ENCODE measurements at places on chromosomes 6 and 20.
A peak's percentile ranks its signal among the peaks of the same experiment; 100 is the strongest.

- DNase-seq = peak; percentile 83
These were observed 682 bp downstream of the BRD2 start for GRCh38 chr6:32968867-32969684.

DNA sequence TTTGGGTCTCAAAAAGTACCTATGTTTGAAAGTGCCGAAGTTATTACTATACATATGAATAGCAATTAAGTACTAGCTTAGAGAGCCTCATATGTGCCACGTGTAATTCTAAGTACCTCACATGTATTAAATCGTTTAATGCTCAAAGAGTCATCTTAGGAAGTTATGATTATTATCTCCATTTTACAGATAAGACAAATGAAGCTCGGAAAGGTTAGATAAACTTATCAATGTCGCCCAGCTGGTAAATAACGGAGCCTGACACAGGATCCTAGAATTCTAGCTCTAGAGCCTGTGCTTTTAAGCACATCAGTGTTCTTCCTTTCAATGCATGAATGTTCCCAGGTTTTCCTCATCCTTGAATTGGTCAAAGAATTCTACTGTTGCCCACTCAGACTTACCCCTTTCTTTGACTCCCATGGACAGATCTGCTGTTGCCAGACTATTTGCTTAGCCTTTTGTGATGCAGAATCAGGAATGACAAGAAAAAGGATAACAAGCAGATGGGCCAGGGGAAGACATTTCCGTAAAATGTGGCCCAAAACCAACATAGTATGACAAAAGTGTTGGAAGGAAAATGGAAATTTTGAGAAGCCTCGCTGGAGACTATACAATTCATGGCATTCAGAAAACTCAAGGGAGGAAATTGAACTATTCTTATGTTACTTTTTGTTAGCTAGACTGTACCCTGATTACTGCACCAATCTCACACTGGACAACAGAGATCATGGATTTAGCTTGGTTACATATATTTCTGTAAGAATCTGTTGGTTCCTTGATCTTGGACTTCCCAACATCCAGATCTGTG lies 237.1 kb upstream of the CITED2 start:
- DNase-seq = peak; percentile 21

GRCh38 chr6:109379711-109380110 lies 2.6 kb downstream of the CD164 start:
- DNase-seq = no peak

DNA sequence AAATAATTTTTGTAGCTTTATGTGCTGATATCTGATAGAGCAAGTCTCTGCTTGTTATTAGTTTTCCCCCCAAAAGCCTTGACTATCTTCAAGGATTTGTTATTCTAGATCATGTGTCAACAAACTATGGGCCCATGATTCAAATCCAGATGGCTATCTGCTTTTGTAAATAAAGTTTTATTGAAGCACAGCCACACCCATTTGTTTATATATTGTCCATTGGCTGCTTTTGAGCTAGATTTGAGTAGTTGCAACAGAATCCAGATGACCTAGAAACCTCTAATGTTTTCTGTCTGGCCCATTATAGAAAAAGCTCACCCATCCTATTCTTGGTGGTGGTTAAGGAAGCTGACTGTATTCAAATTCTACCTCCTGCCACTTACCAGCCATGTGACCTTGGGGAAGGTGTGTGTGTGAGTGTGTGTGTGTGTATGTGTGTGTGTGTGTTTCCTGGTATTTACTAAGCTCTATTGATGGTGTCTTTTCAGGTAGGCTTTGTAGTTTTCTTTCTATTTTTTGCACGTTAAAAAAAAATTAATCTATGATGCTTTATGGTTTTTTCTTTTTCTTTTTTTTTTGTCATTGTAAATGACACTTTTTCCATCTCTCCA lies 1.3 kb upstream of the GTSF1L start:
- no peak for DNase-seq

GRCh38 chr6:4732691-4733315 lies 43.4 kb upstream of the CDYL start:
- DNase-seq = peak; percentile 93

DNA sequence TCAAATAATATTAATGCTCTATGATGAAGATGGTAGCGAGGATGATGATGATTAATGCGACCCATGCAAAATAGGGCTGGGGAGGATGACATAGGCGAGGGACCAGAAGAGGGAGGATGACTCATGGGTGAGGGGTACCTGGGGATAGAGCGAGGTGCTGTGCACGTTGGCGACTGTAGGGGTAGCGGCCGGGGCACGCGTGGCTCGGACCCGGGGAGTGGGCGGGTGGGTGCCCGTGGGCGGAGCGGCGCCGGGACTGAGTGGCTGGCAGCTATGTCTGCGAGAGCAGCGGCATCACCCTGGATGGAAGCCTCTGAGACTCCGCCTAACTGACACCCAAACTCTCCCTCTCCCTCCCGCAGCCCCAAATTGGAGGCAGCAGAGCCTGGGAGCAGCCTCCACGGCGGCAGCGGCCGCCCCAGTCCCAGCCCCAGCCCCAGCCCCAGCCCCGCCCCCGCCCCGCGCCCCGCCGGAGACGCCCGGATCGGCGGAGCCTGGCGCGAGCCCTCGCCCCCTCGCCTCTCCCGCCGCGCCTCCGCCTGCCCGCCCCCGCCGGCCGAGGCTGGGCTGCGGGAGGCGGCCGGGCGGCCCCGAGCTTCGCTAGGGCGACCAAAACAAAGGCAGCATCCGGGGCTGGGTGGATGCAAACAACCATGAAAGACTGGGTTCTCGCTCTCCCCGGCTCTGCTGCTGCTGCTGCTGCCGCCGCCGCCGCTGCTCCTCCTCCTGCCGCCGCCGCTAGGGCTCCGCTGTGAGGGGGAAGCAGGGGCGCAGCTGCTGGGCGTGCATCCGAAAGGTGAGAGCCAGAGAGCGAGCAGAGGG lies at the start of gene RIMS1:
Gene RIMS1 (plus strand): TSS at position 367 of the 822 bp plus-strand sequence. CDS start 474 bp downstream, outside the sequence.
- peak; percentile 58 for DNase-seq

- DNase-seq = no peak
These were observed 21.7 kb downstream of the GFOD1 start for GRCh38 chr6:13465734-13466133.

- no peak for DNase-seq
These were observed 73.8 kb downstream of the SASH1 start for GRCh38 chr6:148416330-148416965.

- DNase-seq = no peak
These were observed 51.9 kb upstream of the TPD52L1 start for GRCh38 chr6:125101631-125102030.

DNA sequence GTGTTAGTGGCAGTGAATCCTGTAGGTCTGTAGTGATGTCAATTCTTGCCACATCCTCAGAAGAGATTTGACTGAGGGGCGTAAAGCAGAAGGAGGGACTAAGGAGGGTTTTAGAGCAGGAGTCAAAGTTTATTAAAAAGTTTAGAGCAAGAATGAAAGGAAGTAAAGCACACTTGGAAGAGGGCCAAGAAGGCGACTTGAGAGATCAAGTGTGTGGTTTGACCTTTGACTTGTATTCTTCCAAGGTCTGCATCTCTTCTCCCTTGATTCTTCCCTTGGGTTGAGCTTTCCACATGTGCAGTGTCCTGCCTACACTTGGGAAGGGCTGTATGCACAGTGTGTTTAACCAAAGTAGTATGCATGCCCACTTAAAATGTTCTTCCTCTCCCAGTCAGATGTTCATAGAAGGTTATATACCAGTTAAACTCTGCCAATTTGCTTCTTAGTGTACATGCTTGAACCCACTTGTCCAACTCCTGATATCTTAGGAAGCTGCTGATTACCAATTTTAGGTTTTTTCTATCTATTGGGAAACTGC lies 627.6 kb downstream of the MMUT start:
- DNase-seq = no peak

DNA sequence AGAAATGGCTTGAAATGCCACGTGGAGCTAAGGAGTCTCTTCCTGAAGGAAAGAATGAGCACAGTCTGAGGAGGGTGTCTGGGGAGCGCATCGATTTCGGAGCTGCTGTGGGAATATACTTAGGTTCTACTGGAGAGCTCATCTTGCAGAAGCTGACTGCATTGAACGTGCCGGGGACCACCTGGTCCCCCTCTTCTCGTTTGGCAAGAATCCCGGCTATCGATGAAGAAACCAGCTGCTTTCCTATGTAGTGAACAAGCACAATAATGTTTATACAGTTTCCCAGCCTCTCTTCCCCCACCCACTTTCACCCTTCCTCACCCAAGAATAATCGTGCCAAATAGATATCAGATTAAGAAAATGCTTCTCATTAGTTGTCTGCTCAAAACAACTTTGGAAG lies 242.5 kb downstream of the PACRG start:
- no peak for DNase-seq

GRCh38 chr6:912871-913835 lies 220.2 kb upstream of the EXOC2 start:
- DNase-seq = peak; percentile 63

GRCh38 chr6:106055489-106055888 lies 30.6 kb upstream of the PRDM1 start:
- DNase-seq = no peak

DNA sequence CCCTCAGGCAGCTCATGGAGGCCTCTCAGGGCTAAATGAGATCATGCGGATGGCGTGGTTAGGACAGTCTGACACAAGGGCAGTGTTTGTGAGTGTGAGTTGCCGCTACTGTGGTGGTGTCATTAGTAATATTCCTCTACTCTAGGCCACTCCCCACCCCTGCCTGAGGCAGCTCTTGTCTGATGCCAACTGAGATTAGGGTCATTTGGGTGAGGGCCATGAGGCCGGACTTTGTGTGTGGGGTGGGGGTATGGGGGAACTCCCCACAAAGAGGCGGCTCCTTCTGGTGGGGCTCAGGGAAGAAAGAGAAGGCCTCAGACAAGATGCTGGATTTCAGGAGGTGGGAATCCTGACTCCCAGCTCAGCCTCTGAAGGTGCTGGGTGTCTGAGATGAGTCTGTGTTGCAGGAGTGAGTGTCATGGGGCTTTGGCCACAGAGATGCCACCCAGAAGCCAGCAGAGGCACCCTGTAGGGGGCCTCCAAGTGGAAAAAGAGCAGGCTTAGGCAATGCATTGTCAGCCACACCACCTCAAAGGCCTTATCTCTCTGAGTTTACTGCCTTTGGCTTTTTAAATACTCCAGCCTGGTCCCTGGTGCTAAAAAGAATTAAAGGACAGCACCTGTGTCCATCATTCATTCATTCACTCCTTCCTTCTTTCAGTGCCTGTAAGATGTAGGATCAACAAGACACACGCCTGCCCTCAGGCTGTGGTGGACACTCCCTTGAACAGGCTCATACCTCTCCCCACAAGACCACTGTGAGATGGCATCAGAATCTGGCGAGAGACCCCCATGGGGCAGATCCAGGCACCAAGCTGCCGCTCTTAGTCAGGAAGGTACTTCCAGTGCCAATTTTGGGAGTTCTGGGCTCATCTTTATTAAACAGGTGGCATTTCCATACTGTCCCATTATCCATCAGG lies 175.2 kb downstream of the MRPL14 start:
- DNase-seq = no peak

DNA sequence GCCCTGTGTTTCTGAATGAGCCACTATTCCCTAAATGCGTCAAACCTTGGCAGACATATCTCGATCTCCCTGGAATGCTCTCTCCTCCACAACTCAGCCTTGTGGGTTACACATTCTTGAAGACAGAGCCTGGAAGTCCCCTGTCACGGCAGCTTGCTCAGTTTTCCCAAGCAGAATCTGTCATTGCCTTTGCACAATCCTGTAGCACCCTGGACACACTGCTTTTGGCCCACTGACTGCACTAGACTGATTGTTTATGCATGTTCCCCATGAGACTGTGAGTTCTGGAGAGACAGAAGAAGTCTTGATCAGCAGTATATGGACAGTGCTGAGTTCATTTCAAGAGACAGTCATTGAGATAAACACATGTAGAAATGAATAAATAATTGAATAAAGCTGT lies 406.7 kb downstream of the CD83 start:
- DNase-seq = no peak

DNA sequence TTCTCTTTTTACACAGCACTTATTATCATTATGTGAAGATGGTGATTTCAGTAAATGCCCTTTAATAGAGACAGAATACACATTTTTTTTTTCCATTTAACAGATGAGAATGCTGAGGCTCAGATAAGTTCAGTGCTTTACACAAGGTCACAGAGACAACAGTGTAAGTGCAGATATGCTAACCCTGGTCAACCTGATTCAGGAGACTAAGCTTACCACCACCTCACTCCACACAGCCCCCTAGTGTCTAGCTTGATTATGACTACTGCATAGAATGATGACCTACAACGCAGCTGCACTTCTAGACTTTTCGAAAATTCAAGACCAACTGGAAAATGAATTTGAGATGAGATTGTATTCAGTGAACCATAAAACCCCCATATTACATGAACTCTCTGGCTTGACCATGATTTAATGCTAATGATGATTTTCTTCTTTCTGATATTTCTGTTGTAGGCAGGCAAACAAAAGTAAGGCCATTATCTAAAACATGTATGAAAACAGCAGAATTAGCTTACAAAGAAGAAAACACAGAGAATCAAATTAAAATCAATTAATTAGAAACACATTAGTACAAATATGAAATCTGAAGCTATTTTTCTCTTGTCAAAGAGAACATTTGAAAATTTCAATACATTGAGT lies 212.1 kb upstream of the PHACTR1 start:
- DNase-seq = no peak

DNA sequence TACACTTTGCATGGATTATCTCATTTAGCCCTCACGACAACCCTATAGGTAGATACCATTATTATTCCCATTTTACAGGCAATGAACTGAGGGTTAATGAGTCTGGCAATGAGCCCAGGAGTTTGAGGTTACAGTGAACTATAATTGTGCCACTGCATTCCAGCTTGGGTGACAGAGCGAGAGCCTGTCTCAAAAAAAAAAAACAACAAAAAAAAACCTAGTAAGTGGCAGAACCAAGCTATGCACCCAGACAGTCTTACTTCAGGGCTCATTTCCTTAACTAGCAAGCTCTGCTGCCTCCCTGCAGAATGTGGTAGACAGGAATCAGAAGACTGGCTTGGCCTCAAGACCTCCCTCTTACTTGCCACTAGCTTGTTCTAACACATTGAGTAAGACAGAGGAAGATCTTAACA lies 71.9 kb upstream of the RREB1 start:
- DNase-seq = no peak

DNA sequence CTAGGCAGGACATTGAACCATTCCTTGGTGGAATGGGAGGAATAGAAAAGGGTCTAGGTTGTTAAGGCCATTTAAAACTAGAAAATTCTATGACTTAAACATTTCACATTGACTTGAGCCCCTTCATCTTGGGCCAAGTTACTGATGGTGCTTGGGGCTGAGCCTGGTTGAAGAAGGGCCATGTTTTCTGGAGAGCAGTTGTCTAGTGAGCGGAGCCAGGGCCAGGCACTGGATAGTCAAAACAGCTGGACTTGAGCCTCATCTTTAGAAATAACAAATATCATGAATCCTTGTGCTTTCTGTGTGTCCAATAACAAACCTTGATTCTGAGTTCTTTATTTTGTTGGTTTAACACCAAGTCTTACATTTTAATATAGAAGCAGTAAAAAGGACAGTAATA lies 134.6 kb upstream of the TCF21 start:
- DNase-seq = no peak

DNA sequence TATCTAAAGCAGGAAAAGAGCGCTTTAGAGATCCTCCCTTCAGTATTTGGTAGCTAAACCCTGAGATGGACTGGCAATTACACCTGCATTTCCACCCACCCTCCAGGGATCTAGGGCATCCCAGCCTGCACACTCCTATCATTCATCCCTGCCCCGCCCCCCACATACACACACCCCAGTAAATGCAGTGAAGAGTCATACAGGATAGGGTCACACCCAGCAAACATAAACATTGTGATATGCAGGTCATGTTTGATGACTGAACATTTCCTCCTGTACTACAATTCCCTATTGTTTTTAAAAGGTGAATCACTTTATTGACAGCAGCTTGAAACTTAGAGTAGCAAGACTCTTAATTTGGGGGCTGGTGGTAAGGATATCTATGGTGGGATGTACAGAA lies 112.9 kb downstream of the FOXO3 start:
- no peak for DNase-seq

GRCh38 chr20:21714297-21715192 lies 9.1 kb downstream of the PAX1 start:
- DNase-seq = no peak
